ENCODE measurements at places on chromosomes 5 and 9.
A peak's percentile ranks its signal among the peaks of the same experiment; 100 is the strongest.

GRCh38 chr5:82521431-82522051 lies 243.4 kb upstream of the RPS23 start:
- H3K4me3 ChIP-seq: no peak overlapping the region
- DNase-seq: no peak
- H3K36me3 ChIP-seq: no peaks in the 10 kb centered on the region
- H3K27me3 ChIP-seq: no peaks in the 10 kb centered on the region
- peaks cover 5% of the 10 kb centered on the region for H3K4me1 ChIP-seq
- H3K27ac ChIP-seq: no peak overlapping the region

DNA sequence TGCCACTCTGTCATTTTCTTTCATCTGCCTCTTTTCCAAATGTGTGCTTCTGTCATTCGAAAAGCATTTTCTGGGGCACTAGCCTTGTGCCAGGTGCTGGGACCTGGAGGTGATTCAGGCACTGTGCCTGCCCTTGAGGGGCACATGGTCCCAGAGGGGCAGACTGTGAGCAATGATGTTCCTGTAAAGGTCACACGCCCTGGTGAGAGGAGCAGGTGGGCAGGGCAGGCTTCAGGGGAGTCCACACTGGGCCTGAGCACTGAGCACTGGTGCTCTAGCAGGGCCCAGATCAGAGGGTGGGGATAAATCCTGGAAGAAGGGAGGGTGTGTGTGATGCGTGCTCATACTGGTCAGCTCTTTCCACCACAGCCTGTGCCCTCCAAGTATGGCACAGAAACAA lies 77.8 kb downstream of the COL15A1 start:
- no peaks in the 10 kb centered on the region for H3K36me3 ChIP-seq
- H3K27me3 ChIP-seq: no peaks in the 10 kb centered on the region
- DNase-seq: no peak
- peaks cover 1% of the 10 kb centered on the region for H3K4me1 ChIP-seq

DNA sequence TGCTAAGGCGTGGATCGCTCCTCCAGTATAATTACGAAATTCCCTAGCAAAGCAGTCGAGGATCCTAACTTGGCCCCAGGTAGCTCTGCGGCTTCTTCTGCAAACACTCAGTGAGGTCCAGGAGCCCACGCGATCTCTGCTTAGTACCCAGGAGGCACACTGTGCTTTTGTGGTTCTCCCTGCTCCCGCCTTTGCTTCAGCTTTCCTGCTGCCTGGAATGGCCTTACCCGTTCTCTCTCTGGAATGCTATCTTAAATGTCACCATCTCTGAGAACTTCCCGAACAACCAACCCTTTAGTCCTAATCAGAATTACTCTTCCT lies 639 bp downstream of the INVS start:
- H3K27me3 ChIP-seq: no peaks in the 10 kb centered on the region
- H3K4me3 ChIP-seq: peak overlapping the region; percentile 99
- peak overlapping the region; percentile 95 for H3K27ac ChIP-seq
- H3K4me1 ChIP-seq: peaks cover 23% of the 10 kb centered on the region
- peaks cover 7% of the 10 kb centered on the region for H3K36me3 ChIP-seq

- H3K27me3 ChIP-seq: peaks cover 27% of the 10 kb centered on the region
- H3K36me3 ChIP-seq: no peaks in the 10 kb centered on the region
- H3K4me1 ChIP-seq: no peaks in the 10 kb centered on the region
- DNase-seq: no peak
- H3K27ac ChIP-seq: no peak overlapping the region
These were observed 10.7 kb downstream of the ABO start for GRCh38 chr9:133264235-133264764.

- H3K36me3 ChIP-seq: no peaks in the 10 kb centered on the region
- DNase-seq: no peak
- H3K4me1 ChIP-seq: peaks cover 65% of the 10 kb centered on the region
- peaks cover 5% of the 10 kb centered on the region for H3K27me3 ChIP-seq
These were observed 214.8 kb upstream of the OTULINL start for GRCh38 chr5:14366763-14367162.

- no peaks in the 10 kb centered on the region for H3K4me1 ChIP-seq
- H3K27ac ChIP-seq: no peak overlapping the region
- H3K27me3 ChIP-seq: no peaks in the 10 kb centered on the region
- DNase-seq: no peak
- H3K4me3 ChIP-seq: no peak overlapping the region
- H3K36me3 ChIP-seq: no peaks in the 10 kb centered on the region
These were observed 338.2 kb upstream of the TARS1 start for GRCh38 chr5:33102551-33102950.

DNA sequence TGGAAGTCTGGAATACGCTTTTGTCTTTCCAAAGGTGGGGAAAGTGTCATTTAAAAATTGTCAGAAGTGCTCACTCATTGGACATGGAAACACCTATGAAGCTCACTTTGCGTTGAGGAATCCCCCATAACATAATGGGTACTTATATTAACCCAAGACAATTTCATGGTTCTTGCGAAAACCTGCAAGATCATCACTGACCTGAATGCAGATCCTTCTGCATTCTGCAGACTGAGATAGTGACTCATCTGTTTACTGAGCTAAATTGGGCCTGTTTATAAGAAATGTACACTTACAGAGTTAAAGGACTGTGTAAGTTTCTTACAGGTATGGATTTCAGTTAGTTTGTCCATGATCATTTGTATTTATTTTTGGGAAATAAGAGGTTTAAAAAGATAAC lies 153.0 kb downstream of the HMHB1 start:
- H3K36me3 ChIP-seq: no peaks in the 10 kb centered on the region
- H3K27me3 ChIP-seq: peaks cover 13% of the 10 kb centered on the region
- DNase-seq: no peak
- no peaks in the 10 kb centered on the region for H3K4me1 ChIP-seq
- H3K4me3 ChIP-seq: no peak overlapping the region

GRCh38 chr5:25850581-25850980 lies 1187.8 kb downstream of the CDH9 start:
- H3K27me3 ChIP-seq: no peaks in the 10 kb centered on the region
- no peak for DNase-seq
- no peak overlapping the region for H3K27ac ChIP-seq
- H3K4me3 ChIP-seq: no peak overlapping the region
- H3K4me1 ChIP-seq: no peaks in the 10 kb centered on the region

DNA sequence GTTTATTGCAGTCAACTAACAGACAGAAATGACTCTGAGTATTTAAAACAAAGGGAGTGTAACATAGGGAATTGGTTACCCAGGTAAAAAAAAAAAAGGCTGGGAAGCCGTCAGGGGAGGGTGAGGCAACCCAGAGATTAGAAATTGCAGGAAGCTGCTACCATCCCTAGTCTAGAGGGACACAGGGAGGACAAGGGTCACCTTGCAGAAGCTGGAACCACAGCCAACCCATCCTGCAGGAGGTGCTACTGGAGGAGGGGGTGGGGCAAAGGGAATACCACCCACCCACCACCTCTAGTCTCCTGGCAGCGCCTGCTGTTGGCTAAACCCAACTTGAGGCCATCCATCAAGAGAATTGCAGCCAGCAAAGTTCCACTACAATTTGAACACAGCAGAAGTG lies 6.5 kb downstream of the CAST start:
- DNase-seq: no peak
- H3K4me1 ChIP-seq: peaks cover 16% of the 10 kb centered on the region
- H3K36me3 ChIP-seq: peaks cover 17% of the 10 kb centered on the region
- H3K27ac ChIP-seq: no peak overlapping the region
- no peak overlapping the region for H3K4me3 ChIP-seq

DNA sequence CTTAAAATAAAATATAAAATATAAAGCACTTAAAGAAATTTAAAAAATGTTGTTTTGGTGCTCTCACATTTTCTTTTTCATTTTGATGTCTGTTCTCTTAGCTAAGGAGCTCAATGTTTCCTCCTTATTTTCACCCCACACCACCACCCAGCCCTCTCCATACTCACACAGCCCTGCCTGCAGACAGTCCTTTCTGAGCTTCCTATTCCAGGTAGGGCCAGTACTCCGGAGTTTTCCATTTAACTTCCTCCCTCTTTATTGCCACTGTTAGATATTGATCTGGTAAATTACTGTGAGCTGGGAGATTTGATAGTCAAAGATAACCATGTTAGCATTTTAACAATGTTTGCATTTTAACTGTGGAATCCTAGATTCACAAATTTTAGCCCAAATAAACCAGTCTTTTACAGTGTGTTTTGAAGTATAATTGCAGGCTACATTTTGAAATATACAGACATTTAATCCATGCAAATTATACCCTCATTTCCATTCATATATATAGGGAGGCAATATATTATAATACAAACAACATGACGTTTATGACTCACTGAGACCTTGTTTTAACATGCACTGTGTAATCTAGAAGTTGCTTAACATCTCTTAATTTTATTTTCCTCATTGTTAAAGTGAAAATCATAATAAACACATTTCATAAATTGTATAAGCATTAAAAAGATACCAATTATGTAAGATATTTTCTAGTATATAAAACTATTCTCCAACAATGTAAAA lies 927.1 kb downstream of the NR2F1-AS1 start:
- no peaks in the 10 kb centered on the region for H3K36me3 ChIP-seq
- no peak for DNase-seq
- H3K27ac ChIP-seq: no peak overlapping the region
- no peaks in the 10 kb centered on the region for H3K4me1 ChIP-seq
- H3K4me3 ChIP-seq: no peak overlapping the region

DNA sequence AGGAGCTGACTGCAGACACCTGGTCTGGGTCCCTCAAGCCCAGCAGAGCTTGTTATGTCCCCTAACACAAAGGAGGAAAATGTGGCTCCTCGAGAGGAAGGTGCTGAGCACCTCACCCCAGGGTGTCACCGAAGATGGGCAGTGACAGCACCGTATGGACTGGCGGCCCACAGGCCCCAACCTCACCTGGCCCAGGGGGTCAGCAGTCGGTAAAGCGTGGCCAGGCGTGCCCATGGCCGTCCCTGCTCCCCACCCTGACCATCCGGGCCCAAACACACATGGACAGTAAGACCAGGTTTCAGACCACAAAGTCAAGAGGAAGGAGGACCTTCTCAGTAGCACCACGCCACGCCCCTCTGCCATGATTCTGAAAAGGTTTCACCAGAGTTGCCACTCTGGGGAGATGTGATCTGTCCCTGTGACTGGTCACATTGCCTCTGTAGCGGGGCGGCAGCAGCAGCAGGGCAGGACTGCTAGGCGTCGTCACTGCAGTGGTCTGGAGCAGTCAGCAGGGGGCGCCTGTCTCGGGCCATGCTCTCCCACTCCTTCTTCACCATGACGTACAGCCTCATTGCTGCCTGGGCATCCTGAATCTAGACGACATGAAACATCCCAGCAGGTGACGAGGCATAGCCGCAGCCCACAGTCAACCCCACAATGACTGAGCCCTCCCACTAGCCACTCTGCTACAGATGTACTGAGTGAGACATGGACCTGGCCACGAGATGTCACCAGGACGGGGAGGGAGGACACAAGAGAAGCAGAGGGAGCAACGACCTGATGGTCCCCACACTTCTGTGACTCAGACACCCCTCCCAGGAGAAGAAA lies 11.1 kb downstream of the REXO4 start:
- DNase-seq: peak; percentile 89

DNA sequence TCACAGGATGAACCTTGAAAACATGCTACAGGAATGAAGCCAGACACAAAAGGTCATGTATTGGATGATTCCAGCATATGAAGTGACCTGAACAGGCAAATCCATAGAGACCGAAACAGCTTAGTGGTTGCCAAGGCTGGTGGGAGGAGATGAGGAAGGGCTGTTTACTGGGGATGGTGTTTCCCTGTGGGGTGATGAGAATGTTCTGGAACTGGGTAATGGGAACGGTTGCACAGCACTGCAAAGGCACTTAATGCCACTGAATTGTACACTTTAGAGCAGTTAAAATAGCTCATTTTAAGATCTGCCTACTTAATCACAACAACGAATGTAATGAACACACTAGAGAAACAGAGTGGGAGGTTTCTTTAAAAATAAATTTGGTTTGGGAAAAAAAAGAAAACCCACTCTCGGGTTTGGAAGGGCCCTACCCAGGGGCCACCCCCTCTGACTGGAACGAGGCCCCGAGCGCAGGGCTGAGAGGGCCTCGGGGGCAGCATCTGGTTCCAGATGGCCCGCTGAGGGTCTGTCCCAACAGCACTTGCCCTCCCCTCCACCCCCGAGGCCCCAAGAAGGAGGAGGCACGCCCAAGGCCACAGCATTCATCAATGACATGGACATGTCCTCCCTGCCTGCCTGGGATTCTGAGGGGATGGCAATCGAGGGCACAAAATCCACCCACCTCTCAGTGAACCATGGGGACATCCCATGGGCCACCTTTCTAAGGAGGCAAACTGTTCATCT lies 31.7 kb downstream of the SARDH start:
- no peak for DNase-seq
- no peaks in the 10 kb centered on the region for H3K36me3 ChIP-seq
- H3K4me3 ChIP-seq: no peak overlapping the region
- peaks cover 1% of the 10 kb centered on the region for H3K27me3 ChIP-seq

DNA sequence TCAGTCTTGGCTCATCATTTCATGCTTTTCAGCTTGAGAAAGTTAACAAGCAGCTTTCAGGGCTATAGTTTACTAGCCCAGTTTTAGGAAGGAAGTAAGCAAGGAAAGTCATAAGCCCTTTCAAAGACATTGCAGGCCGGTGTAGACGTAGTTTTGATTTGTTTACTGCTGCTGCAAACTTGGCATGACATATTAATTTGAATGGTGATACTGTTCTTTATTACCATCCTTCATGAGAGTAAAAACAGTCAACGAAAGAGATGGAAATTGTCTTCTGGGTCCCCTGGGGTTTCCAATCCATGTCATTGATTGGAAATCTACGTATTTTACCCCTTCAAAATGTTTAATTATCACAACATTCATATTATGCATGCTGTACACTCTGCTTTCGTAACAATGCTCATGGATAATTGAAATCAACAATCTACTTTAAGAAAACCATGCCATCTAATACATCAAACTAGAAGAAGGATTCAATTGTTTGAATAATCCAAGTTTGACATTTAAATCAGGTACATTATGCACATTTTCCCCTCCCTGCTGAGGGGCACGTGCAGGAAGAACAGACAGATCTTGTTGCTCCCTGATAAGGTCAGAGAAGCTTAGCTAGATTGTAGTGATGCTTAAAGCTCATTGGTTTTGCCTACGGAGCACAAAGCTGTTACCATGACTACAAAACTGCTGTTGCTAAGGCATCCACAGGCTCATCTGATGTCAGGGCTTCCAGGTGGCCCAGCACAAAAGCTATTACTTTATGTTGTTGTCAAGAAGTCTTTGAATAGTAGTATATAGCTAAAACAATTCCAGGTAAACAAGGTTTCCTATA lies 139.9 kb upstream of the PRLR start:
- no peak overlapping the region for H3K27ac ChIP-seq
- no peak for DNase-seq
- peaks cover 8% of the 10 kb centered on the region for H3K27me3 ChIP-seq
- H3K4me1 ChIP-seq: no peaks in the 10 kb centered on the region
- no peaks in the 10 kb centered on the region for H3K36me3 ChIP-seq

All from activated CD8-positive, alpha-beta memory T cell treated with anti-CD3 and anti-CD28 coated beads, Interleukin-2, amount 10 ng/mL, durations not matched to agents 7 days and 5 days (primary cell).